ENCODE measurements at places on chromosomes 5 and 9.
A peak's percentile ranks its signal among the peaks of the same experiment; 100 is the strongest.

DNA sequence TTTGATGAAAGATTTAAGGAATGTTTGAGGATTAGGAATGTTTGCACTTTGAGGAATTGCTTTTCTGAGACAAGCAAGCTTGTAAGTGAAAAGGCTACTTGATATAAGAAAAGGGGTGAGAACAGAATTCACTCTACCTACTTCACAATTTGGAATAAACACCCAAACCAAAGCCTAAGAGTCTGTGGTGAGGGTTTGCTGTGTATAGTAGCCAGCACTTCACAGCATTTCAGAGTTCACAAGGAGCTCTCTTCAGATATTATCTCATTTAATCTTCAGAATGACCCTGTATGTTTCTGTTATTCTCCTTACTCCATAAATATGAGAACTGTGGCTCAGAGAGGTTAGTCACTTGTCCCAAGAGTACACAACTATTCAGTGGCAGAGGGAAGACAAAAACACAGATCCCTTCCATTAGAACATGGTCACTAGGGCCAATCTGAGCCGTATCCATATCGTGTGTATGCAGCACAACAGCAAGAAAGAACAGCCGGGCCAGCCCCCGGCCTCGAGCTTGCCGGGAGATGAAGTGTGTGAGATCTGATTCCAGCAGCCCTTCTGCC lies 92.4 kb downstream of the FRMD3 start:
- DNase-seq = no peak

DNA sequence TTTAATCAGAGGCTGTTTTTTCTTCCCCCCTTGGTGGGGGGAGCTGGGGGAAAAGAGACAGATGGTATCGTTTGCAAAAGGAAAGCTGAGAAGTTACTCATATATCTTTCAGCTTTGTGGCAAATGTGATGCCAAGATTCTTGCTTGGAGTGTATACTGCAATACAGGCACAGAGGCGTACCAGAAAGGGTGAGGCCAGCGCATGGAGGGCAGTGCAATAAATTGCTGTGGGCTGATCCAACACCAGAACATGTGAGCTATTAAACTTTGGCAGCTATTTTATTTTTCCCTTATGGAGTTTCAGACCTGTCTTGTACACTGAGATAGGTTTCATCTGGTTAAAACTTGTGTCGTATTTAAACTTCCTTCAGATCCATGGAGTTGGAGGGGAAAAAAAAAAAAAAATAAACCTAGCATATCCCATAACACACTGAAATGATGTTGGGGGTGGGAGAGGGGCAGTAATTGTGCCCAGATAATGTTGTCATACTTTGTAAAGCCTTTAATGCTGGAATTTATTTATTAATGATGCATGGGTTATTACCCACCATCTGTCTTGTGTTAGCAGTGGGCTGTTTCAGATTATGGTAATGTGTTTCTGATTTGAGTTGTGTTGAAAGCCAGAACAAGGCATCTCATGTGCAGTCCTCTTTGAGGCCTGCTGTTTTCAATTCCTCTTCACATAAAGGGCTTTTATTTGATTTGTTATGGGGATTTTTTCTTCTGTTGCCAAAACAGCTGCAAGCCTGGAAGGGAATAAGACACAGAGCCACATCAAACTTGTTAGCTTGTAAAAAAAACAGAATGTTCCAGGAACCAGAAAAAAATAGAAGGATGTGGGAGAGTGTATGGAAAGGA lies 891.3 kb downstream of the TLE1 start:
- no peak for DNase-seq

DNA sequence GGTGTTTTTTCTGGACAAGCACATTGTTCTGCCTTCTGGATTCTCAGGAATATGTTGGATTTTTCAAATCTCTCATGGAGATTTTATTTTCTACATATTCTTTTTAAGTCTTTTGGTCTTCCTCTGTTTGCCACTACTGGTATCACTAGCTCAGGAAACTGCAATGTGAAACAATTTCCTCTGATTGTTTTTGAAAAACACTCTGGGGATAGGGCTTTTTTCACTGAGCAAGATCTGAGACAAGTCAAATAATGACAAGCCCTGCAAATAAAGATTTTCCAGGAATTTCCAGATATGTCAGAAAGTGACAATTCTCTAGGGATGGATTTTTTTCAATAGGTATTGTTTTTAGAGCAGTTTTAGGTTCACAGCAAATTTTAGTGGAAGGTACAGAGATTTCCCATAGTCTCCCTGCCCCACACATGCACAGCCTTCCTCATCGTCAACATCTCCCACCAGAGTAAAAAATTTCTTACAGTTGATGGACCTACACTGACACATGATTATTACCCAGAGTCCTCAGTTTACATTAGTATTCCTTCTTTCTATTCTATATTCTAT lies 86.9 kb upstream of the TMEM161B start:
- no peak for DNase-seq

GRCh38 chr5:163512526-163512925 lies 7.1 kb downstream of the MAT2B start:
- no peak for DNase-seq

DNA sequence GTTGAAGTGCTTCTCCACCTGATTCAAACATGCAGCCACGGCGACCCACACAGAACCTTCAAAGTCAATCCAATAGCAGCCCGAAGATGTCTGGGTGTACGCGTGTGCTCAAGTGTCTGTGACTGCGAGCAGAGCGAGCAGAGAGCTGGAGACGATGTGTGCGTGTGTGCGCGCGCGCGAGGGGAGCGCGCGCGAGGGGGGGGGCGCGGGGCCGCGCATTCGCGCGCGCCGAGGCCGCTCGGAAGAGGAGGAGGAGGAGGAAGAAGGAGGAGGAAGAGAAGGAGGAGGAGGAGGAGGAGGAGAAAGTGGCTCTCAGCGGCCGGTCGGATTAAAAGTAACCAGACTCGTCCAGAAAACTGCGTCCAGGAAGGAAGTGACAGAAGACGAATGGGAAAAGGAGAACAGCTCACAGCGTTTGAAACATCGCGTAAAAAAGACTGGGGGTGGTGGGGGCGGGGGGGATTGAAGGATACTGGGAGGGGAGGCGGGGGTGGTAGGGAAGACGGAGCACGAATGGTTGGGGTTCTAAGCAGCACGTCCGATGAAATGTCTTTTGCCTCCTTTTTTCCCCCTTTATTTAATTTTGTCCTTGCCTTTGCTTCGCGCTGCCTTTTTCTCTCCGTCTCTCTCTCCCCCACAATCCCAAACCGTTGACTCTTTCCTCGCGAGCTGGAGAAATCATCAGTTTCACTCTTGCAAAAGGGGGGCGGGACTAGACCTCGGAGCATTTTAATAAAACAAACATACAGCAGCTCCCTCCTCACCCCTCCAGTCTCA lies at the start of gene MEF2C:
TSS of gene MEF2C (minus strand) at position 126 of the 777 bp plus-strand sequence. CDS start 59,396 bp downstream, outside the sequence.
- peak; percentile 94 for DNase-seq

GRCh38 chr5:163134061-163134460 lies 303.3 kb upstream of the CCNG1 start:
- no peak for DNase-seq

GRCh38 chr5:127243011-127243410 lies 47.6 kb upstream of the MEGF10 start:
- no peak for DNase-seq

GRCh38 chr5:172093965-172094364 lies 87.5 kb upstream of the FBXW11 start:
- DNase-seq = no peak

GRCh38 chr5:80255811-80256712 lies at the start of gene SERINC5:
TSS of gene SERINC5 (minus strand) at chr5:80256048. CDS start at chr5:80255922, 126 bp downstream.
- peak; percentile 92 for DNase-seq

DNA sequence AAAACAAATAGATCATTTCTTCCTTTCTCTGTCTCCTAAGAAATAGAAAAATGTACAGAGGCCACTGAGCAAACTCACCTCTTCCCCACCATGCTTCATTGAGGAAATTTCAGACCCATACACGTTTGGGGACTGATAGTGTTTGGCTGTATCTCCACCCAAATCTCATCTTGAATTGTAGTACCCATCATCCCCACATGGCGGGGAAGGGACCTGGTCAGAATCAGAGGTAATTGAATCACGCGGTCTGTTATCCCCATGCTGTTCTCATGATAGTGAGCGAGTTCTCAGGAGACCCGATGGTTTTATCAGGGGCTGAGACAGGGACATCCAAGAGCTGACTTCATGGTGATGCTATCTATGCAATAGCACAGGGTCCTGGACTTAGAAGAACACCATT lies 1655.8 kb downstream of the MAT2B start:
- no peak for DNase-seq

DNA sequence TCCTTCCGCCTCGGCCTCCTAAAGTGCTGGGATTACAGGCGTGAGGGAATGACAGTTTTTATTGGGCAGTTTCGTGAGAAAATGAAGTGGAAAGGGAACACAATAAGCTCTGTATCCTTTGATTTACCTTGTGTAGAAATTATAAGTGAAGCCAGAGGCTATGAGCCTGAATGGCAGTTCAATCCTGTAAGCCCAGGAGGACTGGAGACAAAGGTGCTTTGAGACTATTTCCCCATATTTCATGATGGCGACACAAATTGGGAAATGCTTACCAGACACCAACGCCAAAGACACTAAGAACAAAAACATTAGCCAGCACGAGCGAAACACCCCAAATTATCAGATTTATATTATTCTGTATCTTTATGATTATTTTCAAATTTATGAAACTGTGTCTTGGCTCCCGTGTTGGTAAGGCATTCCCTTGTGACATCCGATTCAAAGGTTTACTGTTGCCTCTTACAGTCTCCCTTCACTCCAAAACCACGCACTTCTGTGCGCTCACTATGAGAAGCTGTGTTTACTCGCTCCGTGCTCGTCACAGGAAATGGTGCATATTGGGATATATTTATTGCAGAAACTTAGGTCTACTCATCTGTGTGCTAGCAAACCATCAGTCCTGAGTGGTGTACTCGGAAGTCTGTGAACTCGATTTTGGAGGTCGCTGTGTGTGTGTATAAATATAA lies 73.9 kb downstream of the SH3PXD2B start:
- DNase-seq = no peak

DNA sequence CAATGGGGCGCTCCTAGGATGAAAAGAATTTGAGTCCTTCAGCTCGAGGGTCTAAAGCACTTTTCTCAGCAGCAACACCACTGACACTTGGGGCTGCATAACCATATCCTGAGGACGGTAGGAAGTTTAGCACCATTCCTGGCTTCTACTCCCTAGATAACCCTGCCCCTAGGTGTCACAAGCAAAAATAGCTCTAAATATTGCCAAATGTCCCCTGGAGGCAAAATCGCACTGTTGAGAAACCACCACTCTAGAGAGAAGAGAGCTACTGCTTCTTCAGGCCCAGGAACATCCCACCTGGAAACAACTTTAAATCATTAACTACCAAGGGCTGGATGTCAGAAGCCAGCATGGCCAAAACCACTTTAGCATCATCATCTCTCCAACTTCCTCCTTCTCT lies 29.8 kb downstream of the MYO10 start:
- no peak for DNase-seq

DNA sequence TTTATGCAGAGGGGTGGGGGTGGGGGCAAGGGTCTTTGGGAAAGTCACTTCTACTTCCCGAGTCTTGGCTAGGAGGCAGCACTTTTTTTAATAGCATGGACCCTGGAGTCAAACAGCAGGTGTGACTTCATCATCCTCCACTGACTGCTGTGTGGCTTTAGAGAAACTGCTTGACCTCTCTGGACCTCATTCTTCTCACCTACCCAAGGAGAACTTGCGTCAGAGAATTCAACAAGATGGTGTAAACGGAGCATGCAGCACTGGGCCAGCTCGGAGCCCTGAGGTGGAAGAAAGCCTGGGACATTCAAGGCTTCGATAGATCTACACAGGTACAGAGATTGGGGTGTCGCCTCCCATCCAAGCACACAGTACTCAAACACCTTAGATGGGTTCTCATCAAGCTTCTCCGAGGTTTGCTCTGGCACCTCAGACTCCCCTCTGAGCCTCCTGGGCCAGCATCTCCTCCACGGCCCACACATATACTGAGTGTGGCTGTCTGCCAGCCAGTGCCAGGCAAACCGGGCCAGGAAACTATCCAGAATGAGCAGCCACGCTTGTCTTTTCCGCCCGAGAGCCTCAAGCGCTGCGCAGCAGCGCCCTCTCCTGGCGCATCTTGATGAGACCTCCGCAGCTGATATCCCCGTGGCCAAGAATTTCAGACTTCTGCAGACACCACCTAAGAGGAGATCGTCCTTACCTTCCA lies 4.6 kb upstream of the SLC25A48 start:
- peak; percentile 57 for DNase-seq

DNA sequence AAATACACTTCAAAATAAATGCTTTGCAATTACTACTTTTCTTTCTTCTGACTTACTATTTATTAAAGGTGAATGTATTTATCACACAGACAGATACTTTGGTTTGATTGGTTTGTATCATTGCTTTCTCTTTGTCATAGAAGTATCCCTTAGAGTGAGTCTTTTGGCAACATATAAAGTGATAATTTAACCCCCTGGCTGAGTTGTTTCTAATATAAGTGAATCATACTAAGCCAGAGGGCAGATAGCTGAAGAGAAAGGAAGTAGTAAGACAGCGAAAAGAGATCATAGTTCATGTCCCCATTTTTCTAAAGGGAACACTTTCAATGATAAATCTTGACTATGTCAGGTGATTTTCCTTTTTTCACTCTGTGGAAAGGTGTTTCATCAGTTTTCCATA lies 38.6 kb downstream of the CAMK4 start:
- no peak for DNase-seq

GRCh38 chr5:67181648-67182221 lies 14.9 kb downstream of the CD180 start:
- DNase-seq = no peak

DNA sequence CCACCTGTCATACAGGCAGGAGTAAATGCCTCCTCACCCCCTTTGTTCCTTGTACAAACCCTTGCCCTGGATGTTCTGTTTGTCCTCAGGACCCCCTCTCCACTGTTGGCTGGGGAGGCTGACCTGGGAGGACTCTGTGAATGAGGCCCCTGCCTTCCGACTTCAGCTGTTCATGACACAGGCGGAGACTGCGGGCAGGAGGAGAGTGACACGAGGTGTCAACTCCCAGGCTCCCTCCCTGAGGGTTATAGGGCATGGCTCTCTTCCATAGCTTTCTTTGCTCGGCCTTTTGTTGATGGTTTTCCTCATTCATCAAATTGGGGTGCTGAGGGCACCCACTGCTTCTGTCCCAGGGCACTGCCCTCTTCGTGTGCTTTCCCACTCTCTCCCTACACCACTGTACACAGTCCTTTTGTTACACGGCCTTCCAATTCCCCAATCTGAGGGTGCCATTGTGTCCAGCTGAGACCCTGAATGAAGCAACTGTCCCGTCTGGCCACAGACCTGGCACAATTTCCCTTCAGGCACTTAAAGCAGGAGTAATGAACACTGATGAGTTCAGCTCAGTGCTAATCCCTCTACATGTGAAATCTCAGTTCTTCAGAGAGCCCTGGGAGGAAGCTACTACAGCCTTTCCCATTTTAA lies 33.8 kb downstream of the KCNIP1 start:
- no peak for DNase-seq

DNA sequence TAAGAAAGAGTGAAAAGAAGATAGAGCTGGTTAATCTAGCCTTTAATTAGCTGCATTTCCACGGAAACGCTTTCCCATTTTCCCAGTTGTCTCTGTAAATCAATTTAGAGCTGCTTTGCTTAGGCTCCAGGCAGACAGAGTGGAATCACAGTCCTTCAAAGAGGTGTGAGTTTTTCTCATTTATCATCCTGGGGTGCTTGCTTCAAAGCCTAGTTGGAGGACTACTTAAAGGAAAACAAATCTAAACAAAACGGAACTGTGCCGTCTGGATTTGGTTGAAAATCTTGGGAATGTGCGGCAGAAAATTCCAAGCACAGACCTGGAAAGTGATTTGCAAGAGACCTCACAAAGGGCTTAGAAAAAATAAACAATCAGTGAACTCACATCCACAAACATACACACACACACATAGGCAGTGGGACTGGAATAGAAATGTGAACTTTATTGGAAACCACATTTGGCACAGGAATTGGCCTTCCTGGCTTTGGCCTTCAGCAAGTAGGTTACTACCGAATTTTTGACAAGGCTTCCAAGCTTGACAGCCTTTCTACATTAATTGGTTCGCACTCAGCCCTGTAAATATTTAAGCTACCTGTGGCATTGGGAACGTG lies 235.2 kb upstream of the SLC24A2 start:
- no peak for DNase-seq
